ENCODE measurements at places on chromosomes 6 and 20.

DNA sequence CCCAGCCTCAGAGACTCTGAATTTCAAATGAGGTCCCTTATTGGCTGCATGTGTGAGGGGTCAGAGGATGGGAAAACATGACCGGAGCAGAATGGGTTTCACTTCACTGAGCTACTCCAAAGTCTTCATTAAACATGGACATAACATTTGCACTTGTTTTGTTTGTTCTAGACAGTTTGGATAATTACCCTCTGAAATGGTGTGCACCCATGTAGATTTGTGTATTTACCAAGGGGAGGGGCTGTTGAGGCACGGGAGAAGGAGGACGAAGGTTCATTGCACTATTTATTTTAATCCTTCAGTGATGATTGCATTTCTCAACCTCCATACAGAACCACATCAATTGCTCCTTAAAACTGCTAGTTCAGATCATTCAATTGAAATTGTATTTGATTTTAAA lies 364.2 kb downstream of the TFAP2B start:
- no peak for DNase-seq

GRCh38 chr6:107409942-107410341 lies 49.4 kb downstream of the PDSS2 start:
- DNase-seq: no peak

GRCh38 chr6:26159357-26160273 lies 72.4 kb downstream of the HFE start:
- DNase-seq: no peak

- no peak for DNase-seq
These were observed 146.5 kb upstream of the ZNF217 start for GRCh38 chr20:53739799-53740785.

GRCh38 chr20:47354714-47355488 lies 1.6 kb downstream of the ZMYND8 start:
- DNase-seq: no peak

- DNase-seq: no peak
These were observed 59.4 kb upstream of the BTN3A2 start for GRCh38 chr6:26305641-26305969.

DNA sequence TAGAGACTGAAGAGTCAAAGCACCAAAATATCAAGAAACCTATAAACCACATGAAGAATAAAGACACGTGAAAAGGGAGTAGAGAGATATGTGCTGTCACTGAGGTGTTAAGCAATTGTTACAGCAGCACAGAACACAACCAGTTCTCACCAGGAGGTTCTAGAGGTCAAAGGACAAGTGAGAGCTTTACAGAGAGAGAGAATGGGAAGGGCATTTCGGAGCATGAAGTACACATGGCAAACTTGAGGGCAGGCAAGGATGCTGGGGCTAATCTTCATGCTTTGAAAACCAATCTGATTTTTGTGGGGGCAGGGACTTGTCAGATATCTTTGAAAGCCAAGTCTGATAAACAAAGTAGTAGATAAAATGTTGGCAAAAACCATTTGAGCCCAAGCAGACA lies 142.3 kb upstream of the NRSN1 start:
- no peak for DNase-seq

- DNase-seq: no peak
These were observed 52.9 kb upstream of the AKAP12 start for GRCh38 chr6:151186804-151187330.

Measured in activated T-helper 9 cell treated with anti-CD3 and anti-CD28 coated beads, Interleukin-2, amount 50 U/mL, for 16 hours (primary cell).